ENCODE measurements at places on chromosomes 7 and 10.
A peak's percentile ranks its signal among the peaks of the same experiment; 100 is the strongest.

DNA sequence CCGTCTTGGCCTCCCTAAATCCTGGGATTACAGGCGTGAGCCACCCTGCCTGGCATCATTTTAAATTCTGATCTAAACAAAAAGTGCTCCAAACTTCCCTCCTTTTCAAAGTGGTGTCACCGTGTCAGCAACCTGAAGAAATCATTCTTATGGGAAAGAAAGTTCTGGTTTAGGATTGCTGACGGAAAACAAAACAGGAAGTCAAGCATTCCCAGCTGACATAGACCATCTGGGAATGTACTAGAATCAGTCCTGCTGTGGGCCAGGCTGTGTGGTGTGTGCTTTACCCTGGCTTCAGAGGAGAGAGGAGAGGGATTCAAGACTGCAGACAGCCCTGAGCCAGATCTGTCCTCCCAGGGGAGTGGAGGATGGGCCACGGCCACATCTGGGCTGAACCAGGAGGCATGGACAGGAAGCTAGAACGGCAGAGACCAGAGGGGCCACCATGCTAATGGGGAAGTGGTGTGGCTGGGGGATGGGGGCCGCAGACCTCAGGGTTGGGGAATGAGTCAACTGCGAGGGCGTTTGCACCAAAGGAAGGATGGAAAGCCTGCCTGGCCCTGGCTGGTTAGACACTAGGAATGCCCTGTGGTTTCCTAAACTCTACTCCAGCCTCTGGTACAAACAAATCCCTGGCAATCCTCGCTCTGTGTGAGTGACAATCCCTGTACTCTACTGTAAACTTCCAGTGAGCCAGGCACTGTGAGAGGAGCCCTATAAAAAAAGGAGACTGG is 16.7 kb upstream of the CLIP2 start:
- DNase-seq = peak; percentile 97

DNA sequence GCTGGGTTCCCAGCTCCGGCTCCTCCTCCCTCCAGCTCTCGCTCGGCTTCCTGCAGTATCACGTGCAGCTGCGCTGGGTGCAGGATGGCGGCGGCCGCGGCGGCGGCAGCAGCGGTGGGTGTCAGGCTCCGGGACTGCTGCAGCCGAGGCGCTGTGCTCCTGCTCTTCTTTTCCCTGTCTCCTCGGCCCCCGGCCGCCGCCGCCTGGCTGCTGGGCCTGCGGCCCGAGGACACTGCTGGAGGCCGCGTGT is at the start of gene CNNM1:
CNNM1 (plus strand) TSS at position 53 of the 250 bp plus-strand sequence; CDS start at position 85, 32 bp downstream.
- peak; percentile 21 for DNase-seq

GRCh38 chr7:130973637-130974036 is 239.6 kb upstream of the KLF14 start:
- no peak for DNase-seq

DNA sequence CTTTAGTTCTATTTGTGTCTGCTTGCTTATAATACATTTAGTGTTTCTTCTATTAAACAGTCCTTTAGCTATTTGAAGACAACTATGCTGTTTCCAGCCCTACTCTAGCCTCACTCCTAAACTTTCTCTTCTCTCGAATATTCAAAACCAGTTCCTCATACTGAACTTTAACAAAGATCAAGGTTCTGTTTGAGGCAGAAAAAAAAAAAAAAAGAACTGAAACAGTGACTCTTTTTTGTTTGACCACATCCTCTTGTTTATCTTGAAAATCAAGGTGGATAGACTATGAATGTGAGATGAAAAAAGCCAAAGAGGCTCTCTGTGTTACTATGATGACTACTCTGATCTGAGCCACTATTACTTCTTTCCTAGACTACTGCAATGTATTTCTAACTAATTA is 154.3 kb downstream of the ZNF365 start:
- DNase-seq = no peak

- no peak for DNase-seq
These were observed 2.7 kb upstream of the IGFBP3 start for GRCh38 chr7:45923818-45924217.

- peak; percentile 83 for DNase-seq
These were observed 95.8 kb upstream of the COL1A2 start for GRCh38 chr7:94298943-94299342.

DNA sequence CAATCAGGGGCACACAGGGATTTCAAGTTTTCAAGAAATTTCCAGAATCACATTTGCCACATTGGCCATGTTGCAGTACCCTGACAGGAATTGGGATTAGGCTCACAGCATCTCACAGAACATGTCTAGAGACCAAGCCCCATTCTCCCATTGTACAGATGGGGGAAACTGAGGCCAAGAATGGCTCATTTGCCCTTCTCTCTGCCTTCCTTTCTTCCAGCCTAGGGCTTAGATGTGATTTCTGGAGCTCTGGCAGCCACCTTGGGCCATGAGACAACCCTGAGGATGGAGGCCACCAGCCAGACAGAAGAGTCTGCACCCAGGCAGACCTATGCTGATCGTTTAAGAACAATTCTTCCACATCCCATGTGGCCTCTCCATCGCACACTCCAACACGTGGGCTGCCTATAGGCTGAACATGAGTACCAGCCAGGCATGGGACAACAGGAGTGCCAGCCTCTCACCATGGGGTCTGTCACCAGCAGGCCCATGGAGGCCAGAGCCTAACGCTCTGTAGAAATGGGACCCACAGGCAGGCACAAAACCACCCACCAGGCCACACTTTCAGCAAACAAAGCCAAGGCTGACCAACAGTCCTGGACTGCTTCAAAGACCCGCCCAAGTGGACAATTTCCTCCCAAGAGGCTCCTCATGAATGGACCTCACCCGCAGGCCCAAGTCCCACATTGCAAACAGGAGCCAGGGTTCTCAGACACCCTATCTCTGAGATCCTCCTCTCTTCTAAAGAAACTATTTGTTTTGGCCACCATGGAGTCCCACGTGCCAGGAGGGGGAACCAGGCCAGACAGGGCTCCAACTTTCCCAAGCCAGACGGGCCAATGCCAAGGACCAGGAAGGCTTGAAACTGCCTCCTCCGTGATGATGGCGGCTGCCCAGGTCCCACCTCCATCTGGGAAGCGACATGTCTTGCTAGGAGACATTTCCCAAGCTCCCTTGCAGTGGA is 20.7 kb downstream of the PDGFA start:
- DNase-seq = no peak

DNA sequence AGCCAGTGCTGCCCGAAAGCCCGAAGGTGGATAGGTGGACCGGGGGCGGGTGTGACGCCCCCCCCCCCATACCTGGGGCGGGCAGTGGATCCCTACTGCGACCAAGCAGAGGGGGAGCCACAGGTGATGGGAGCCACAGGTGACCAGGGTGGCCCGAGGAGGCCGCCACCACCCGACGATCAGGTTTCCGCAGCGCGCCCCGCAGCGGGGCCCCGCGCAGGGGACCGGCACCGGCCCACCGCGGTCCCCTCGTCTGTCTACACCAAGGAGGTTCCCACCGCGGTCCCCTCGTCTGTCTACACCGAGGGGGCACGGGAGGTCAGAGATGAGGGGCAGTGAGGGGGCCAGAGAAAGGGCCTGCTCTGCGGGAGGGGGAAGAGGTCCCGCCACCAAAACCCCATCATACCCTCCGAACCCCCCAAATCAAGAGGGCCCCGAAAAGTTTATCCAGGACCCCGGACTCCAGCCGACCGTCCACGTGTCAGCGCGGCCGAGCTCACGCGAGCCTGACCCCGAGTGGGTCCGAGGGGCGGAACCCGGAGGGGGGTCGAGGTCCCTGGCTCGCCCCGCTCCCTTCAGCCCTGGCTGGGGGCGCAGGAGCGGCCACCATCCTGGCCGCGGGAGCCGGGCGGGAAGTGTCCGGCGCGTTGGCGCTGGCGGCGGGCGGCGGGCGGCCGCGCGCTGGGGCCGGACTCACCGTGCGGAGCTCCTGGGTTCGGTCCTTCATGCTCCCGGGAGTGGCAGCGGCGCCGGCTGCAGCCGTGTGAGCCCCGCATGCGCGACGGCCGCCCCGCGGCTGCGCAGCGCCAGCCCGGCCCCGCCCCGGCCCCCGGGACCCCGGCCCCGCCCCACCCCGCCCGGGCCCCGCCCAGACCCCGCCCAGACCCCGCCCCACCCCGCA is at the start of gene STX1A:
STX1A (minus strand) TSS at position 765 of the 901 bp plus-strand sequence; CDS start at position 727, 38 bp downstream.
- peak; percentile 66 for DNase-seq

GRCh38 chr10:113093188-113094113 is 143.4 kb downstream of the TCF7L2 start:
- DNase-seq = peak; percentile 50

DNA sequence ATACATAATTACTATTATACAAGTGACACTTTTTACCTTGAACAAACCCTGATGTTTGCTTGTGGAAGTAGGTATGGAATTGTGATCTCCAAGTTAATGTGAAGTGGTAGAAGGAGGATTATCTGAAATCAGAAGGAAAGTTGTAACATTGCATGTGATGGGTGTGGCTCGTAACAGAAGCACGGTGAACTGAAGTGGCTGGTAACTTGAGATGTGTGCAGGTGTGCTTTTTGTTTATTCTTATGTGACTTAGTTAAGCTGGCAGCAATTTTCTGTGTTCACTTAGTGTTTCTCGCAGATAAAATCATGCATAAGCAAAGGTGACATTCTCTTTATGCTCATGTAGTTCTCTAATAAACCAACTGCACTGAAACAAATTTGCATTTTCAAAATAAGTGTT is 82.3 kb downstream of the ZEB1 start:
- no peak for DNase-seq

GRCh38 chr10:46218921-46219320 is 67.9 kb upstream of the ANTXRL start:
- DNase-seq = no peak

- no peak for DNase-seq
These were observed 49.5 kb downstream of the DIP2C start for GRCh38 chr10:639751-640672.

DNA sequence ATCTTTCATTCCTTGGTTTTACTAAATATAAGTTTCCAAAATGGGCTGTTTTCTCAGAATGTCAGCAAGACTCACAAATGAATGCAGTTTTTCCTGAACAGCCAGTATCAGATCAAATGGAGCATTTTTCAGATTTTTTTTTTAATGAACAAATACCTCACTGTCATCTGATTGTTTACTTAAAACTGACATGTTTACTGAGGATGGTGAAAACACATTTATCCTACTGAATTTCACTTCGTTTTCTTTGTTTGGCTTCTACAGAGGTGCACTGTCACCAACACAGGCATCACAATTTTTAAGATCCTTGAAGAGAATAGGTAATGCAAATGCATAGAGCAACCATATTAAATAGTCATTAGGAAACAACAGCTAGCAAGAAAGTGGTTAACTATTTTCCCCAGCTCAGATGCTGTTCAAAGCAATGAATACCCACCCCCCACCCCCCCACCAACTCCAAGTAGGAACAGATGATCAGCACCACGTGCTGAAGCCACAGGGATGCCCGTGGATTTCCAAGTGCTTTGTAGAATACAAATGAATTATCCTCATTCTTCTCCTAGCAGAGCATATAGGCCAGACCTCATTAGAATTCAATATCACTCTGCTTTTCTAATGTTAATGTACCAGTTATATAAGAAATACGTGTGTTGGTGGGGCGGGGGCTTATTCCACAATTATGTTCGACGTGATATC is 205.9 kb downstream of the SKAP2 start:
- DNase-seq = no peak

- peak; percentile 86 for DNase-seq
These were observed 41.7 kb upstream of the LOXL4 start for GRCh38 chr10:98309366-98310355.

- DNase-seq = no peak
These were observed 149.8 kb downstream of the AMPH start for GRCh38 chr7:38481401-38481800.

DNA sequence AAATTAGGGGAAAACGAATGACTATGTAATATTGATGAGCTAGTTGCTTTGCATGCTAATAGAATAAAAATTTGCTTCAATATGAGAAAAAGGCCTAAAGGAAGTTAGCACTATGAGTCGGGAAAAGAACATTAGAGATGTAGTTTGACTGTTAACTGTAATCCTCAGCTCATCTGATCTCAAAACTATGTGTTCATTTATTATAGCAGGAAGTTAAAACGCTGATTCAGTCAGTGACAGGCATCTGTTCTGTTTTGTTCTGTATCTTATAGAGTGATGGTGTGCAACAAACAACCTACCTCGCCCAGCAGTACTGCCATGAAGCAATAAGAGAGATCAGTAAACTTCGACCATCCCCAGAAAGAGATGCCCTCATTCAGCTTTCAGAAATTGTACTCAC is 48.6 kb downstream of the PDSS1 start:
- no peak for DNase-seq

DNA sequence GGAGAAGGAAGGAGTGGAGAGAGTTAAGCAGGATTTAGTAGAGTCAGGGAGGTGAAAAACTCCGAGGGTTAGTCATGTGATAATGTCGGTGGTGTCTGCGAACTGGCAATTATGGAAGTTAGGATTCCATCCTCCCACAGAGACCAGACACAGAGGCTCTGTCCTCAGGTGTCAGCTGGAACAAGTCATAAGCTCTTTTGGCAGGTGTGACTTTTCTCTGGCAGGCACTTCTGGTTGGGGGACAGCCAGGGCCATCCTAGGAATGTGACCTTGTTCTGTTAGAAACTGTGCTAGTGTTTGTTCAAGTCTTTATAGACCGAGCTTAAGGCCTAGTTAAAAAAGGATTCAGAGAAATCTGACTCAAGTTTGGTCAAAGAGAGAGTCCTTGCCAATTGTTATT is 371.0 kb downstream of the DPP6 start:
- no peak for DNase-seq

DNA sequence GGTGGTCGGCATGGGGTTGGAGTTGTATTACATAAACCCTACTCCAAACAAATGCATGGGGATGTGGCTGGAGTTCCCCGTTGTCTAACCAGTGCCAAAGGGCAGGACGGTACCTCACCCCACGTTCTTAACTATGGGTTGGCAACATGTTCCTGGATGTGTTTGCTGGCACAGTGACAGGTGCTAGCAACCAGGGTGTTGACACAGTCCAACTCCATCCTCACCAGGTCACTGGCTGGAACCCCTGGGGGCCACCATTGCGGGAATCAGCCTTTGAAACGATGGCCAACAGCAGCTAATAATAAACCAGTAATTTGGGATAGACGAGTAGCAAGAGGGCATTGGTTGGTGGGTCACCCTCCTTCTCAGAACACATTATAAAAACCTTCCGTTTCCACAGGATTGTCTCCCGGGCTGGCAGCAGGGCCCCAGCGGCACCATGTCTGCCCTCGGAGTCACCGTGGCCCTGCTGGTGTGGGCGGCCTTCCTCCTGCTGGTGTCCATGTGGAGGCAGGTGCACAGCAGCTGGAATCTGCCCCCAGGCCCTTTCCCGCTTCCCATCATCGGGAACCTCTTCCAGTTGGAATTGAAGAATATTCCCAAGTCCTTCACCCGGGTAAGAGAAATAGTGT is at the start of gene CYP2E1:
CYP2E1 (plus strand) TSS at position 407 of the 632 bp plus-strand sequence; CDS start at position 440, 33 bp downstream.
- DNase-seq = no peak

Measured in fibroblast of skin of right quadriceps (primary cell).